ENCODE measurements at places on chromosomes 4 and X.

DNA sequence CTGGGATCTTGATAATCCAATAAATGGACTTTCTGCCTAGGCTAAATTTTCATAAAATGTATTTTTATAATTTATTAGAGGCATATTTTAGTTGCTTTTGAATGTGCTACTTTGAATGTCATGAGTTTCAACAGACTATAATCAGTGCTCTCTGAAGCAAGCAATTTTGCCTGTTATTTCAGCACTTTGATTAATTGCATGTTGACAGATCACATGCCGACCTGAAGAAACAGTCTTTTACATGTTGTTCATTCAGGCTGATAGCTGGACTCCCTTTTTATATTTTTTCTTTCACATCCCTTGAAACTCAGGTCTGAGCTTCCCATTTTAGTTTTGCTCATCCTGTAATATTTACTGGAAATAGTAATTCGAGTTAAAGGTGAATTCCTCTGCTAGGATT is 341.0 kb downstream of the NAP1L3 start:
- no peak for DNase-seq

DNA sequence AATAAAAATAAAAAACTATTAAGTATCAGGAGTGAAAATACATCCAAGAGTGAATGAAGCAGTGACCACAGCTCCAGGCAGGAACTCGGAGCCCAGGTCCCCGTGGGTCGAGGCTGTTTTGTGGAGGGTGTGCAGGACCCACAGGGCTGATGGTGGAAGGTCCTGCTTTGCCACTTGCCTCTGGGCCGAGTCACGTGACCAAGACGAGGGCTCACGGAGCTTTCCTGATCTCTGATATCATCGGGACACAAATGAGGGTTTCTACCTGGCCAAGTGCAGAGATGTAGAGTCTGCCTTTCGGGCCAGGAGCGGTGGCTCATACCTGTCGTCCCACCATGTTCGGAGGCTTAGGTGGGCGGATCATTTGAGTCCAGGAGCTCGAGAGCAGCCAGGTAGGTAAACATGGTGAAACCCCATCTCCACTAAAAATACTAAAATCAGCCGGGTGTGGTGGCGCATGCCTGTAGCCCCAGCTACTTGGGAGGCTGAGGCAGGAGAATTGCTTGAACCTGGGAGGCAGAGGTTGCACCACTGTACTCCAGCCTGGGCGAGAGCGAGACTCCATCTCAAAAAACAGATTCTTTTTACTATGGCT is 7.2 kb downstream of the SLC25A6 start:
- DNase-seq = no peak

DNA sequence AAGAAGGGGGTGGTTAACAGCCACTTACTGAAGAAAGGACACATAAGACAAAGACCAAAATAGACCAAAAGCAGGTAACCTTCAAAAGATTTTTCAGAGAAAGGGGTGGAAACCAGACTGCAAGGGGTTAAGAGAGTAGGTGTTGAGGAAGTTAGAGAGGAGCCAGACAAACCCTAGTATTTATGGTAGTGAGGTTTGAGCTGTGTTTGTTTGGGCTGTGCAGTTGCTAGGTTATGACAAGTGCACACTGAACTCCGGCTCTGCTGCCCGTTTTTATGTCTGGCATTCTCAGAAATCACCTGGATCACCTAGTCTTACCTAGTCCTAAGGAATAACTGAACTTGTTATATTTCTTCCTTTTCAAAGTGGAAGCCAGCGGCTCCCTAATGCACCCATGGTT is 22.9 kb upstream of the G3BP2 start:
- no peak for DNase-seq

GRCh38 chr4:20337261-20337664 is 85.6 kb downstream of the SLIT2 start:
- DNase-seq = no peak

DNA sequence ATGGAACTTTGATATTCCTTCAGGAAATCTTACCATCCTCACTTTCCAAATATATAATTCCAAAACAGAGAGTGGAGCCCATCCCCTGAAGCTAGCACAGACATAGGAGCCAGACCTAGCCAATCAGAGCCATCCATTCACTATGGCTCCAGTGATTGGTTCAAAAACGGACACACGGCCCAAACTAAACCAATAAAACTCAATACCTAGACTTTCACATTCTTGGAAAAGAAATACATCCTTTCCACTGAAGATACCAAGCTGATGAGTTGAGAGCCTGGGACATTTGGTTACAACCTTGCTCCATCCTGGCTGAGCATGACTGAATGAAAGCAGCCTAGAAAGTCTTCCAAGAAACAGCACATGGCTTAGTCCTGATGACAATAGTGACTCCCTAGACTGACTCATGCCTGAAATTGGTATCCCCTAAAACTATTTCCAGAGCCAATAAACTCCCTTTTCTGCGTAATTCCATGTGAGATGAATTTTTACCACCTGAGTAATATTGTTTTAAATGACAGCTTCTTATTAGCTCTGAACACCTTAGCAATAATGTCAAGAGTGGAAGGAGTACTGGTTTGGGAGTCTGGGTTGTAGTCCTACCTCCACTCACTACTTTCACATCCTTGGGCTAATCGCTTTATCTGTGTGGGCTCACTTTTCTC is 189.6 kb upstream of the LNX1 start:
- no peak for DNase-seq

DNA sequence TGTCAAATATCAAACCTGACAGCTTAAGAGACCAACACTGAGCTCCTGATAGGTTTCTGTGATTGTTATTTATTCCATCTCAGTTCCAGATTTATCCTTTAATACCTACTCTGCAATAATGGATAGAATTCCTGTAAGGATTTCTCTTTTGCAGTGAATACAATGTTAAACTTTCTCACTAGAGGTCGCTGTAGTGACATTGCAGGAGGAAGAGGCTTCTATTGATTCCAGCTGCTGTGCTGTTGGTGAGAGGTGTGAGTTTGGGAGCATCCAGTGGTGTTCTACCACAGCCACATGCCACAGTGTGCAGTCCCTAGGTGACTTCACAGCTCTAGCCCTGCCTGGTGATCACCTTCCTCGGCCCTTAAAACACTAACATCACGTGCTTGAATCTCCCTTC is 34.6 kb upstream of the DCAF8L2 start:
- DNase-seq = no peak

GRCh38 chr4:110501826-110502225 is 25.9 kb downstream of the ENPEP start:
- no peak for DNase-seq

- DNase-seq = no peak
Measured at GRCh38 chrX:88886908-88887307, 139.9 kb downstream of the CPXCR1 start.

DNA sequence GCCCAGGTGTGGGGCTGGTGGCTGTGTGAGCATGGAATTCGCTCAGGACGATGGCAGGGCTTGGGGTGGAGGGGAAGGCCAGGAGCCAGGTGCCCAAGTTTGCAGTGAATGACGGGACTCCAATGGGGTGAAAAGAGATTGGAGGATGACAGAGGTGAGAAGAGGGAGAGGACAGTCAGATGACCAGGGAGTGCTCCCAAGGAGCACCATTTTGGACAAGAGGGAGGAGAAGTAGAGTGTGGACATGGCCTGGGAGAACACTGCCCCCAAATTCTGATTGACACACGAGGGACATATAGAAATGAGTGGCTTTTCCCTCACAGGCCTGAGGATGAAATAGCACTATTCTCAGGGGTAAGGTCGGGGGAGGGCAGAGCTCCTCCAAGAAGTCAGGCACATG is 6.7 kb downstream of the MRFAP1 start:
- no peak for DNase-seq

GRCh38 chrX:39063037-39063436 is 261.8 kb downstream of the MID1IP1 start:
- DNase-seq = no peak

DNA sequence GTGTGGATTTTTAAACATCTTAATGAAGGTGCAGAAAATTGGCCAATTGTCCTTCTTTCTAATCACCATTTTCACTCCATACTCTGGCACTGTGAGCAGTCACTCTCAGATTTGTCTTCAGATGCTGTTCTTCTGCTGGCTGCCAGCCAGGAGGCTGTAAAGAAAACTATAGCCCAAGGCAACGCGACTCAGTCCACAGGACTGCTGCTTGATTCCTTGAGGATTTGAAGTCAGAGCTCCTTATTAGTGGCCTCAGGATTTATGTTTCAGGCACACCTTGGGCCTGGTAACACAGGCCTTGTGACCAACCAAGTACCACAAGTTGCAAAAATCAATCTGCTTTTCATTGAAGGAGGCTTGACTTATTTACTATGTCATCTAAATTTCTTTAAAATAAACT is 342.6 kb downstream of the GPM6A start:
- DNase-seq = no peak

DNA sequence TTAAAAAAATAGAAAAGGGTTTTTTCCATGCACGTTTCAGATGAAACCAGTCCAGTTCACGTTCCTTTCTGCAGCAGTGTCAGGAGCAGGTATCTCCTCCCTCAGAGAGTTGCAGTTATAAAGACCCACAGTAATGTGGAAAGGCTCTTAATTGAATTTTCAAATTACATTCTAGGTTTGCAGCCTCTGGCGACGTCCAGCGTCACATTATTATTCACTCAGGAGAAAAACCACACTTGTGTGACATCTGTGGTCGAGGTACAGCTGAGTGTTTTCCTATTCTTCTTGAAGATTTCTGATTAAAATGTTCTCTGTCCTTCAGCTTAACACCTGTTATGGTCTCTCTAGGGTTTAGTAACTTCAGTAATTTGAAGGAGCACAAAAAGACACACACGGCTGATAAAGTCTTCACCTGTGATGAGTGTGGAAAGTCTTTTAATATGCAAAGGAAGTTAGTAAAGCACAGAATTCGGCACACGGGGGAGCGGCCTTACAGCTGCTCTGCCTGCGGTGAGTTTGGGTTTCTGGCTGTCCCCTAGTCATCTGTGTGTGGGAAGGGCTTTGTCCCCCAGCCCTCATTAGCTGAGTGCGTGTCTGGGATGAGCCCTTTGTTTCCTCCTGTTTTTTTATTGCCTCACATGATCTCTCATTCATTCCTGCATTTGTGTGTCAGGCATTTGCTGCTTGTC is 25.6 kb downstream of the ZBTB49 start:
- no peak for DNase-seq

DNA sequence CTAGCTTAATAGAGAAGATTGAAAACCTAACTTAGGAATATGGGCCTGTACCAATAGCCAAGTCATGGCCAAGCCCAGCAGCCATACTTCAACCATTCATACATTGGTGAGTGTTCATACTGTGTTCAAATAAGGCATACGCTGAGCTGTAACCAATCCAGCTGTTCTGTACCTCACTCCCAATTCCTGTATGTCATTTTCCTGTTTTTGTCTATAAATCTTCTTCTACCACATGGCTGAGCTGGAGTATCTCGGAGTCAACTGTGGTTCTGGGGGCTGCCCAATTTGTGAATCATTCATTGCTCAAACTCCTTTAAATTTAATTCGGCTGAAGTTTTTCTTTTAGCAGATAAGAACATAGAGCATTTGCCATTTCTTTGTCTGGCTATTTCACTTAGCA is 195.3 kb upstream of the ANKRD50 start:
- no peak for DNase-seq

GRCh38 chr4:157591245-157591644 is 370.7 kb downstream of the GRIA2 start:
- no peak for DNase-seq

DNA sequence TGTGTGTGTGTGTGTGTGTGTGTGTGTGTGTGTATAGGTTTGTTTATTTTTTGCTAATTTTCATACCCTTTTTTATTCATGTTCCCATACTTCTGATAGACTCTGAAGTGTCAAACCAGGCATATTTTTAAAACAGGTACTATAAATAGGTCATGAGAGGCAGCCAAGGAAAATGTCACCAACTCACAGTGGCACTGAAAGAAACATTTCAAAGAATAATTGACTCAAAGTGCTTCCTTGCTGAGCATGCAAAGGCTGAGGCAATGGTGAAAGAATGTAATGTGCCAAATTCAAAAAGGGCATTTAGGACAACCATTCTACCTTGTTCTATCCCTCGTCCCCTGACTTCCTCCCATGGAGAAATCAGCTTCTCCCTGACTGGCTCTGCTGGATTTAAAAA is 95.5 kb downstream of the EIF4E start:
- DNase-seq = no peak

DNA sequence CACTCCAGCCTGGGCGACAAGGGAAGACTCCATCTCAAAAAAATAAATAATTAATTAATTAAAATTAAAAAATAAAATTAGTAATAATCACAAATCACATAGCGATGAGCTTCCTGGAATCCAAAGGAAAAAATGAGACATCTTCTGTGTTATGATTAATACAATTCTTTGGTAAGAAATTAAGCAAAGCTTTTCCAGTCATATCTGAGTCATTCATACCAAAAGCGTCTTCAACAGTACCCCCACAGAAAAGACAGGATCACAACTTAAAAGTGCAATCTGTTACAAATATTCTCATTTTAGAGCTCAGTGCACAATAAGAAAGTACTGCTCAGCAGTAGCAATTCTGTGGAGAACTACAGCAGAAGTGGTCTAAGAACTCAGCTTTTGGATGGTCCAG is 168.5 kb upstream of the MXRA5 start:
- DNase-seq = no peak

- DNase-seq = no peak
Measured at GRCh38 chr4:142690406-142691163, 155.5 kb downstream of the INPP4B start.

GRCh38 chr4:56229947-56230346 is 157.3 kb downstream of the AASDH start:
- no peak for DNase-seq

Measured in stimulated activated CD8-positive, alpha-beta memory T cell treated with anti-CD3 and anti-CD28 coated beads, Interleukin-4, amount 100 ng/mL, for 4 hours (primary cell).